ENCODE measurements at places on chromosomes 11 and 22. TPM values are rescaled to one million over a fixed set of nuclear protein-coding genes. Genes with fewer than 3 reads are reported as not detected.

GRCh38 chr11:7688238-7688826 is 15.0 kb upstream of the CYB5R2 start:
- DNase-seq = peak; percentile 14

GRCh38 chr22:24567668-24568067 is 11.9 kb downstream of the SNRPD3 start:
- DNase-seq = no peak

GRCh38 chr22:46220921-46221320 is 29.2 kb downstream of the CDPF1 start:
- DNase-seq = no peak

- no peak for DNase-seq
These were observed 4.9 kb downstream of the SYTL2 start for GRCh38 chr11:85806016-85806415.

GRCh38 chr11:61053191-61053590 is 49.1 kb upstream of the CD5 start:
- no peak for DNase-seq

GRCh38 chr22:48441553-48441850 is 1386.2 kb downstream of the BRD1 start:
- no peak for DNase-seq

DNA sequence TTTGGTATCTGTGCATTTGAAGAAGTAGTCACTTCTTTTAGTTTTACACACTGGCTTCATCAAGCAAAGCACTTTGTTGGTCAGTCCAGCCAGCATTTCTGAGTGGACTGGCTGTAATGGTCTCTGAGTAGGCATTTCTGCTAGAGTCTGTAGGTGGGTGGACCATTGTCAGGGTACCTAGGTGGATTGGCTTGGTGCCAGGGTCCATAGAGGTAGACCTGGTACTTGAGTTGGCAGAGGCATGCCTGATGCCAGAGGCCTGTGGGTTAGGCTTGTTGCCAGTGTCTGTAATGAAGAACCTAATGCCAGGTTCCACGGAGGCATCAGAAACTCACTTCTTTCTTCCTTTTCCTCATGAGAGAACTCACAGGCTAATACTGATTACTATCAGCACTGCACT is 157.9 kb upstream of the C11orf87 start:
- DNase-seq = no peak

DNA sequence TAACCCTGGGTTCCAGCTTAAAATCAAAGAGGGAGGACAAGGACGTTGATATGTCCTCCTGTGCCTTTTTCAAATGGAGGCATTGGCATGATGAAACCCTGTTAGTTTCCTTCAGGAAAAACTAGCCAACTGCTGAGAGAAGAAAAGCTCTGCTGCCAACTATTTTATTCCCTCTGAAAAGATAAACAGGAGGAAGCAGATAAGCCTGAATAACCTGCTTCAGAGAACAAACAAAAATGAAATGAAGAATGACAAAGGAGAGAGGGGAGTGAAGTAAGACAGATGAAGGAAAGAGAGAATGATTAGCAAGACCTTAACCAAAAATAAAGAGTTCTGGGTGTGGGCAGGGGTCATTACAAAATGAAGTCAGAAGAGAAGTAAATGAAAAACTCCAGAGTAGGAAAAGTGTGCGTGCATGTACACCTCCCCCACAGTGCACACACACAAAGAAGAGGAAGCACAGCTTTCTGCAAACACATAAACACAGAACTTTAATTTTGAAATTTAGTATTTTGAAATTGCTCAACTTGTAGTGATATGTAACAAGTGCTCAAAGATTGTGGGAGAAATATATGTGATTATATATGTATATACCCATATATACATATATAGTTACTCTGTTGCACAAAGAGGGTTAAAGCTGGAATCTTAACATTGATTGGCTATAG is 332.2 kb downstream of the LUZP2 start:
- DNase-seq = no peak

DNA sequence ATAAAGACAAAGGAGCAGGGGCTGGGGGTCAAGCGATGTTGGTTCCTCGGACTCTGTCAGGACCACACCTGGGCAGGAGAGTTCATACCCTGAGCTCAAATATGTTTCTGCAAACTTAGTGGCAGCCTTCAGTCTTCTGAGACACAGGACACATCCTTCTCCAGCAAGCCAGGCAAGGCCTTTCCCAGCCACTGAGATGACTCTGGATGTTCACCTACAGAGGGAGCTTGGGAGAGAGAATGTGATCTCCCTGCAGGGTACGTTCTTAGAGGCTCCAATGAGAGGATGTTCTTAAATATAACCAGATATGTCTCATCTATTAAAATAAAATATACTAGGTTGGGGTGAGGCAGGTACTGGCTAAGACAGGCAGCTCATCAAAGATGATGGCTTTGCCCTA is 461.5 kb downstream of the OPCML start:
- DNase-seq = no peak

GRCh38 chr11:59629996-59630395 is 14.4 kb upstream of the OSBP start:
- no peak for DNase-seq

GRCh38 chr11:57566905-57567514 is 462 bp downstream of the UBE2L6 start:
- peak; percentile 25 for DNase-seq

GRCh38 chr22:31615940-31616314 is 46.1 kb downstream of the PISD start:
- DNase-seq = no peak

The KCNK4 gene
- not detected for total RNA-seq

The SIK3 gene
- total RNA-seq = 11.4 TPM

The CTSW gene
- 0.40 TPM for total RNA-seq

The C11orf87 gene
- not detected for total RNA-seq

The GTSE1 gene
- total RNA-seq = 31.9 TPM

The AMOTL1 gene
- total RNA-seq = 30.2 TPM

Data from LHCN-M2 (cell line).